Right renal cortex interstitium (tissue), 3 donors: ENCODE measurements at places on chromosomes 7 and 10.

DNA sequence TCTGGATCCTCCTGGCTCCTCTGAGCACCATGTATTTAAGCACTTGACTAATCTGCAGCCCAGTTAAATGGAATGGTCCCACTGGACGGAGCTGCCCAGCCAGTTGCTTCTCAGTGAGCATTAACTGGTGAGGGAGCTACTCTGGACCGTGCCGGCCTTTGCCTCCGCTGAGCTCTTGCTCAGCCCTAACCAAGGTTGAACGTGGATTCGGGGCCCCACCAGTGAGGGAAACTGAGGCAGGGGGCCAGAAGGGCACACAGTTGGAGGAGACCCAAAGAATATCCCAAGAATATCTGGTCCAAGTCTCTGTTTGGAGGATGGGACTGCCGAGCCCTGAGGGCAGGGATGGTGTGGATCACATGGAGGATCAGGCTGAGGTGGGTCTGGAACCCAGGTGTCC is 13.7 kb downstream of the ADCYAP1R1 start:
- no peak for DNase-seq

- DNase-seq, result no peak
Measured at GRCh38 chr10:75000748-75001321, 110.6 kb upstream of the SAMD8 start.

DNA sequence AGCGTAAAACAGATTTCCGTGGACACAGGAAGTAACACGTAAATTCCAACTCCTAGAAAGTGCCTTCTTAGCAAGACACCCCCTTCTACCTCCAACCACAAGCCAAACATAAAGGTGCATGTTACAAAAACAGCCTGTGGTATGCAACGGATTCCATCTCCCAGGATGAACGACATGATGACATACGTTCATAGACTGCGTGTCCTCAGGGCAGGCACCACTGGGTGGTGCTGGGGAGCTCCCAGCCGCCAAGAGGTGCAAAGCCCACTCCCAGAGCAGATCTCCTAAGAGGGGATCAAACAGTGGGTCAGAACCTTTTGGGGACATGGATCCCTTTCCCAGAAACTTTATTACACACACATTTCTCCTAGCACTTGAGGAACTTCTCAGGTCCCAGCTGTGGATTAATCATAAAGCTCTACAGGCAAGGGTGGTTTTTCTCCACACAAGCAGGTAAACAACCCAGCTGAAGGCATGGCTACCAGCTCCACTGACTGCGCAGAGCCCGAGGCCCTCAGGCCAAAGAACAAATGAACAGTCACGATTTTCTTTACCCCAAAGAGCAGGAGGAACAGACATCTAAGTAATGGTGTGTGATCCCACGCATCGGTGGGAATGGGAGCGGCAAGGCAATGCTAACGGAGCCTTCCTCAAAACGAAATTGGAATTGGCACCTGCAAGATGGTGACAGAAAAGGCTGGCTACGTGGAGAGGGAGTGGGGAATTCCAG is 13.8 kb downstream of the PSAP start:
- no peak for DNase-seq

- DNase-seq, result no peak
Measured at GRCh38 chr7:159201722-159202330, 57.2 kb upstream of the VIPR2 start.

- no peak for DNase-seq
Measured at GRCh38 chr7:28071570-28071969, 109.0 kb downstream of the JAZF1 start.

GRCh38 chr10:89266721-89267453 is 15.3 kb upstream of the LIPA start:
- DNase-seq, result no peak

DNA sequence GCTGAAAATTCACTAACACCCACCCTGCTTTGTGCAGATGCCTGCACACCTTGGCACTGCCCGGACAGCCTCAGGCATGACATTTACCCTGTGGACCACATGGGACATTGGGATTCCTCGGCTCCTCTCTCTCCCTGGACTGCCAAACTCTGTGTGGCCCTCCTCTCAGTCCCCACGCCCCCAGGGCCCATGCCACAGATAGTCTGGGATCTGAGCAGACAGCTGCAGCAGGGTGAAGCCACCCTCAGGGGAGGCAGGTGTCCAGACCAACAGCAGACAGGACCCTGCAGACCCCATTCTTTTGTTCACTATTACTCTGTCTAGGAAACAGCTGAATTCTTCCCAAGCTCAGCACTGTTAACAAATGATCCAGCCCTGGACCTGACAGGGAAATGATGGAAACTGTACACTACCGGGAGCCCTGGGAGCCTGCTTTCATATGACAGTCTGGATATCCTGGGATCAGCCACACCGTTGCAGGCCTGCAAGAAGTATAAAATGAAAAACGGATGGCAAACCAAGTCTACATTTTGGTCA is 83.4 kb downstream of the VOPP1 start:
- DNase-seq, result no peak

DNA sequence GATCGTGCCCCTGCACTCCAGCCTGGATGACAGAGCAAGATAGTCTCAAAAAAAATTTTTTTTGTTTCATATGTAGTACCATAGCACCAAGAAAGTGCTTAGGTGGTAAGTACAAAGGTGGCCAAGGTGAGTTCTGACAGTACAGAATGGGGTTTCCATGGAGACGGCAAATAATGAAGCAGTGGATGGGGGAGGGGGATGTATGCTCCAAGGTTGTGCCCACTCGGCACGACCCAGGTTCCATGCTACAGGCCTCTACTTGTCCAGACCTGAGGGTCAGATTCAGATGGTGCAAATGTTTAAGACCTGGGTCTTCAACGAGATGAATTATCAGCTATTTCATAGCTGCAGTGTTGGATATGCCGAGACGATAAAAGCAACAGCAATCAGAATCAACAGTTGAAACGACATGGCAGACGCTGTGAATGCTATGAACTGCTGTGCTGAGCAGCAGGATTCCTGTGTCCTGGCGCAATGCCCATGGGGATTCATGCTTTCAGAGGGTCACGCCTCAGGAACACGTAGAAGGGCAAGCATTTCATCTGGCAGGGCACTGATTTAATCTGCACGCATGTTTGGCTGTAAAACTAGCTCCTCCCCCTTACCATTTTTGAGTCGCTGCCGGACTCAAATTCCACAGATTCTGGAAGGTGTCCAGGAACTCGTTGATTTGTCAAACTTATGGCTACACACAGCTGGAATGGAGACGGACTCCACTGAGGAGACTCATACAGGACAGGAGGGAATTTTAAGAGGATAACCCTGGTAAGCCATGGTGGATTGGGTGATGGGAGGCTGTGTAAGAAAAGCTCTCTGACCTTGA is 256.5 kb downstream of the FRMD4A start:
- DNase-seq, result peak; percentile 89

DNA sequence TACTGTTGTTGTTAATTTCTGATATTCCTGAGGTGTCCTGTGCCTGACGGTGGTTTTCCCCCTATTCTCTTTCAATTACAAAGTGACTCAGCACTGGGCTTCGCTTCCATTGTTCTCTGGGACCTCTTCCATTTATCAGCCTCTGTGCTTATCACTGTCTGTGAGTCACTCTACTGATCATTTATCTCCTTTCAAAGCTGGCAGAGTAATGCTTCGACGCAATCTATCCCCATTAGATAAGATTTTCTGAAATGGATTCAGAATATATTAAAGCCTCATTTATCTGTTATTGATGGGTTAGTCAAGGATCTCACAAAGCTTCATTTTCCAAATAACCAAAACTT is 679.2 kb downstream of the SDK1 start:
- DNase-seq, result no peak

DNA sequence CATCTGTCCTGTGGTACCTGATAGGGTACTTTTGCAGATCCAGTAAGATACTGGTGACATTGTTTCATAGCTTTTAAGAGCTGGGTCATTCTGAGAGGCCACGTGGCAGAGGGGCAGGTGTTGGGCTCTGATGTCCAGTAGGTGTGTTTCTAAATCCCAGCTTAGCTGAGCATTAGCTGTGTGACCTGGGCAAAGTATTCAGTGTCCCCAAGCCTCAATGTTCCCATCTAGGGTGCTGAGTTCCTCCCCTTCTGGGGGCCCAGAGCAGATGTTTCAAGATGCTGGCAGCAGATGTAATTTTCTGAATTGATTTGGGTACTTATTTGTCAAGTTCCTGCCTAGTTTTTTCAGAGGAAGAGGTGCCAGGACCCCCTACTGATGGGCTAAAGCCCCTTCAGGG is 52.9 kb downstream of the NEURL1 start:
- no peak for DNase-seq

DNA sequence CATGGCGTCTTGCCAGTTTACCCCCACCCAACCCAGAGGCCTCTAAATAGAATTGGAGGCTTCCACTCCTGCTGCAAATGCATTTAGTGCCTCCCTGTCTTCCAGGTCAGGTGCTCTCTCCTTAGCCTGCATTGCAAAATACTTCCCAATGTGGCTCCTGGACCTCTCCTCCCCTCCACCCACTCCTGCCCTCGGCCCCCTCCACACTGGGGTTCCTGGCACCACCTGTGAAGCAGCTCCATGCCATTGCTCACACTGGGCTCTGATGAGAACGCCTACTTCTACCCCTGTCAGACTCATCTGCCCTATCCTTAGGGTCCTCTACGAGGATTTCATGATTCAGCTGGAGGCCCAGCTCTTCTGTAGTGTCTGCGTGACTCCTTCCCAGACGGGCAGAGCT is 37.4 kb downstream of the C10orf120 start:
- no peak for DNase-seq

DNA sequence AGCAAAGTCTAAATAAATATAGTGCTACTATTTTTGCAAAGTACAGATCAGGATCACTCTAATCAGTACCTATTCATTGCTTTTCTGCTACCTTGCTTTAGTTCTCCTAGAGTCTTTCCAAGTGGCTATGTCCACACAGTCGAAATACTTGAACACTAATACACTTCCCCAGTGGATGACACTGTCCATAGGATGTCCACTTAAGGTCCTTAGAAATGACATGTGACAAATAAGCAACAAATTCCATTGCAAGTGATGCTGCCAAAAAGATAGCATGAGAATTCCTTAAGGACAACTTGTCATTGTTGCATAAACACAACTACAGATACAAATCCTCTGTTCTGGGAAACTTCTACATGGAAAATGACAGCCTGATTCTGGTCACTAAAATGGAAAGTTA is 93.6 kb downstream of the ANK3 start:
- no peak for DNase-seq

DNA sequence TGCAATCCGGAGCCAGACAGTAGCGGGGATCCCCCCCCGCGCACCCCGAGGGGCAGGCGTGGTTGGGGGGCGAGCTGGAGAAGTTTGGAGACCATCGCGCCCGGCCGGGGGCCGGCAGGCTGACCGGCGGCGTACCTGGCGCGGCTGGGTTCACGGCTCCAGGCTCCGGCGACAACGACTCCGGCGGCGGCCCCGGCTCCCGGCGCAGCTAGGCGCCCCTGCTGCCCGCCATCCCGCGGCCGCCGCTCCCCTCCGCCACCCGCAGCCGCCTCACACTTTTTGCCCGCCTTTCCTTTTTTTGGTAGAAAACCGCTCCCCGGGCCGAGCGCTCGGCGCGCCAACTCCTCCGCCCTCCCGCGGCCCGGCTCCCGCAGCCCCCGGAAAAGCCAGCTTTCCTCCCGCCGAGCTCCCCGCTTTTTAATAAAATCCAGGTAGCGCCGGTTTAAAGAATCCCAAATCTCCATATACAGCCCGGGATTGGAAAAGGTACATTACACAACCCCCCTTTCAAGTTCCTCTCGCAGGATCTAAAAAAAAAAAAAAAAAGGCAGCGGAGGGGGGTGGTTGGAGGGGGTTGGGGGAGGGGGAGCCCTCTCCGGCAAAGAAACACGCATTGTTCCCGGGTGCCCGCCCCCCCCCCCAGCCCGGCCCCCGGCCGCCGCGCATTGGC is at the start of gene TNRC18:
Gene TNRC18 (minus strand): TSS at position 529 of the 670 bp plus-strand sequence. CDS start 2,588 bp downstream, outside the sequence.
- DNase-seq, result no peak

DNA sequence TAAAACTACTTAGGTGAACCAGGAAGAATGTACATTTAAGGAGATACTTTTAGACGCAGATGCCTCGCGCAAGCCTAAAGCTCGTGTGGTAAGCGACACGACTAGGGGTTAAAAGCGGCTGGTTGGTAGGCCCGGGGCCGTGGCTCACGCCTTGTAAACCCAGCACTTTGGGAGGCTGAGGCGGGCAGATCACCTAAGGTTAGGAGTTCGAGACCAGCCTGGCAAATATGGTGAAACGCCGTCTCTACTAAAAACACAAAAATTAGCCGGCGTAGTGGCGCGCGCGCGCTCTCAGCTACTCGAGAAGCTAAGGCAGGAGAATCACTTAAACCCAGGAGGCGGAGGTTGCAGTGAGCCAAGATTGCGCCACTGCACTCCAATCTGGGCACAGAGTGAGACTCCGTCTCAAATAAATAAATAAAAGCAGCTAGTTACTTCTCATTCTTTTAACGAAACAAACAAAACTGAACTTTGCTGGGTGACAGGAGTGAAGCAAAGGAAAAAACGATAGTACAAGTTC is 879 bp downstream of the NUDT5 start:
- DNase-seq, result no peak

DNA sequence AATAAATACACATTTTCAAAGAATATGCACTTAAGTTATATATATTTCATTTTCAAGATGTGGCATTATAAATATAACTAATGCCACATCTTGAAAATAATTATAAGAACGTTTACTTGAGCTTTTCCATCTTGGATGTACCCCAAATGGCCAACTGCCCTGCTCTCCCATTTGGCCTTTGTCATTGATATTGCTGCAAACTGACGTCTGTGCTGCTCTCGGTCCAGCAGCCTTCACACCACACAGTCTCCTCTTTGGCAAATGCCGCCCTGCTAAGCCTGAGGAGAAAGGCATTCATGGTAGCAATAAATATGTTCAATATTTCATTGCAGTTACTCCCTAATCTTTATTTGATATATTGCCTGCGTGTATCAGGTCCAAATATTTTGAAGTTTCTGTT is 384.6 kb upstream of the ADARB2 start:
- DNase-seq, result no peak

- DNase-seq, result no peak
Measured at GRCh38 chr10:122243550-122243949, 27.5 kb upstream of the BTBD16 start.

DNA sequence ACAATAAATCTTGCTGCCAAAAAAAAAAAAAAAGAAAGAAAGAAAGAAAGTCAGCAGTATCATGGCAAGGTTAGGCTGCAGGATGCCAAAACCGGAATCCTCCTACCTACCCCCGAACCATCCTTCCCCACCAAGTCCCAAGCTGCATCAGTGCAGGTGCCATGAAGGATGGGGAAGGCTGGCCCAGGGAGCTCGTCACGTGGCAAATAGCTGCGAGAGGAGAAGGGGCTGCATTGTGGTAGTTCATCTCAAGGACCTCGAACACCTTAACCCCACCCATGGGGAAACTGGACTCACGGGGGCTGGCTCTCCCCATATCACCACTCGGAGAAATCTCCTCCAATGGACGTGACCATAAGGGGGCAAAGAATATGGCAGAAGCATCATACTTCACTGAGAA is 86.2 kb downstream of the TACC2 start:
- DNase-seq, result no peak

DNA sequence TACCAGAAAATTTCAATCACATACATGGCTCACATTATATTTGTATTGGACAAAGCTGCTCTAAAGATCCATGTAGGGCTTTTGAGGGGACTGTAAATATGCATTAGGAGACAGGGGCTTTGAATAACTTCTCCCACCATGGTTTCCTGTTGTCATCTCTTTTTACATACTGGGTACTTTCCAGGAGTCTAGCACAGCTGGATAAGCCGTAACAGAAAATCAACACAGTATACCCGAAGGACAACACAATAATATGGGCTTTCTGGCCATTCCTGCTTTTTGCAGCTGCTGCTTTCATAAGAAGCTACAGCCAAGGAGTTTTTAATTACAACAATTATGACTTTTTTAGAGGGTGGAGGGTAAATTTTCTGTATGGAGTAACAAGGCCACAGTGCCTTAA is 63.4 kb upstream of the SRPK2 start:
- no peak for DNase-seq
